ENCODE measurements at places on chromosomes 6 and 20. TPM values are rescaled to one million over a fixed set of nuclear protein-coding genes. Genes with fewer than 3 reads are reported as not detected.

- DNase-seq = no peak
Observed at GRCh38 chr6:101397199-101397598, 3.7 kb downstream of the GRIK2 start.

DNA sequence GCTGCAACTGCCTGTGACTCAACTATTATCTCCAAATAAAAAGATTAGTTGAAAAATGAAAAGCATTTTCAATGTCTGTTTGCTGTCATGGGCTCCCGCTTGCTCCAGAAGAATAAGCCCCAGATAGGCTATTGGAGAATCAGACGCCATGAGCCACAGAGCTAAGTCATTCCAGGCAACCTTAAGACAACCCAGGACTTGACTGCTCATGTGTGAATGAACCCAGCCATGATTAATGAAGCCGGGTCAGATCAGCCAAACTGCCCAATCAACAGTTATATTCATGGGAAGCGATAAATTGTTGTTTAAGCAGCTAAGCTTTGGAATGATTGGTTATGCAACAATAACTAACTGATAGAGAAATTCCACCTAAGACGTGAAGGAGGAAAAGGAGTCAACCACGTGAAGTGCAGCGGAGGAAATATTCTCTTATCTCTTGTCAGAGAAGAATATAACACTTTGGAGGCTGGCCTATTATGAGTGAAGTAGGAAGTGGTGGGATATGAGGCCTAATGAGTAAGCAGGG lies 64.2 kb downstream of the DOK5 start:
- no peak for DNase-seq

DNA sequence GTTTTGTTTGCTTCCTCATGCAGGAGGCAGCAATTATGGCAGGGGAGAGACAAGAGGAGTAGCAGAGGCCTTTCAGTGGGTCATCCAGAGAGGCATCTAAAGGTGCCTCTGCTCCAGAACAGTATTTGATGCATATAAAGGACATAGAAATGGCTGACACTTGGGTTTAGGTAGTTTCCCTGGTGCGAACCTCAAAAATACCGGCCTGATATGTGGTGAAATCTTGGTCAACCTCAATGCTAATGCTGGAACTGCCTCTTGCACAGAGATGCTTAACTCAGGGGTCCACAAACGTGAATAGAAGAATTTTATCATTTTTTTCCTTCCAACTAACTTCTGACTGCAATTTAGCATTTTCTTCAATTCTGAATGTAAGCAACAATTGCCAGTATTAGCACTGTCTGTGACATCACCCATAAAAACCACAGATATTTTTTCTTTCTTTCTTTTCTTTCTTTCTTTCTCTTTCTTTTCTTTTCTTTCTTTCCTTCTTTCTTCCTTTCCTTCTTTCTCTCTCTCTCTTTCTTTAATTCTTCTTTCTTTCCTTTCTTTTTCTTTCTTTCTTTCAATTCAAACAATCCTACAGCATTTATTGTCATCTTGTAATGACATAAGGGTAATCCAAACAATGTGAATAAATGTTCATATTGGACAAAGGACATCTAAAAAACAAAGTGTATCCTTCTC lies 180.0 kb upstream of the UST start:
- no peak for DNase-seq

DNA sequence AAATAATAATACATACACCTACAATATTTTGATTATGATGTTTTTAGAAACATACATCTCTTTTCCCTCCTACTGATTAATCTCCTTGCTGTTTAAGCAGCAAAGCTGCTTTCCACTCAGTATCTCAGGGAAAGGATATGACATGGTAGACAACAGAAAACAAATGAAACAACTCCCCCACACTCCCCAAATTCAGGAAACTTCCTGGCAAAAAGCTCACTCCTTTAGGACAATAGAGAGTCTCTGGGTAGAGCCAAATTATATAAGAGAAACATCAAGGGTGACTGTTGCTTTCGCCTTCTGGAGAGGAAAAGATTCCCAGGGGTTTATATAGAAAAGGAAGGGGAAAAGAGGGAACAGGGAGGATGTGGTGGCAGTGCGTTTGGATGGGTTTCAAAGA lies 48.7 kb upstream of the AHI1 start:
- no peak for DNase-seq

- no peak for DNase-seq
Observed at GRCh38 chr20:25685276-25686080, 11.2 kb downstream of the ZNF337 start.

DNA sequence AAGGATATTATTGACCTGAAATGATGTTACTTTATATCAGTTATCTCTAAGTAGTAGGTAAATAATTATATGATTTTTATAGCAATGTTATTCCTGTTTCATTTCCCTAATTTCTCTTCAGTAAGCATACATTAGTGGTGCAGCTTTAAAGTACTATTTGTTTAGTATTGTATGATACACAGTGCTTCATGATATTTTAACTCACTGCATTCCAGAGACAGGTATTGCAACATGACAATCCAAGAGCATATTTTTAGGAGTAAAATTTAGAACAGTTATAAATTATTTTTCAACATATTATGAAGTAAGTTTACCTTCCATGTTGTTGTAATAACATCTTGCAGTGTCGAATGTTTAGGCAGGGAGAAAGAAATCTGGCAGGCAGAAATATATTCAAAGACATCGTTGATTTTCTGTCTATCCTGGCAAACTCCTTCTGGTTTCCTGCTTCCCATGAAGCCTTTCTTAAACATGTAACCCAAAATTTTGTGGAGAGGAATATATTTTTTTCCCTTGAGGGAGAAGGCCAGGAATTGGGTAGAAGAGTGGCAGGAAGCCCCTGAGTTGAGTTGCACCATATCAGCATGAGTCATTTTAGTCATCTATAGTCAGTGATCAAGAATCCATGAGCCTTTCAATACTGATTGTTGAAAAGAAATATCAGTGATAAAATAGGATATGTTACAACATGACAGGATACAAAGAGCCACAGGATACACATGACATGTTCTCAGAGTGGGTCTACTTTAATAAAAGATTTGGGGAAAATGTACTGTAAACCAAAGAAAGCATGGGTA lies 29.0 kb upstream of the PTCHD4 start:
- no peak for DNase-seq

VWA7 gene
- total RNA-seq = under 0.01 TPM

SPDEF gene
- under 0.01 TPM for total RNA-seq

DNA sequence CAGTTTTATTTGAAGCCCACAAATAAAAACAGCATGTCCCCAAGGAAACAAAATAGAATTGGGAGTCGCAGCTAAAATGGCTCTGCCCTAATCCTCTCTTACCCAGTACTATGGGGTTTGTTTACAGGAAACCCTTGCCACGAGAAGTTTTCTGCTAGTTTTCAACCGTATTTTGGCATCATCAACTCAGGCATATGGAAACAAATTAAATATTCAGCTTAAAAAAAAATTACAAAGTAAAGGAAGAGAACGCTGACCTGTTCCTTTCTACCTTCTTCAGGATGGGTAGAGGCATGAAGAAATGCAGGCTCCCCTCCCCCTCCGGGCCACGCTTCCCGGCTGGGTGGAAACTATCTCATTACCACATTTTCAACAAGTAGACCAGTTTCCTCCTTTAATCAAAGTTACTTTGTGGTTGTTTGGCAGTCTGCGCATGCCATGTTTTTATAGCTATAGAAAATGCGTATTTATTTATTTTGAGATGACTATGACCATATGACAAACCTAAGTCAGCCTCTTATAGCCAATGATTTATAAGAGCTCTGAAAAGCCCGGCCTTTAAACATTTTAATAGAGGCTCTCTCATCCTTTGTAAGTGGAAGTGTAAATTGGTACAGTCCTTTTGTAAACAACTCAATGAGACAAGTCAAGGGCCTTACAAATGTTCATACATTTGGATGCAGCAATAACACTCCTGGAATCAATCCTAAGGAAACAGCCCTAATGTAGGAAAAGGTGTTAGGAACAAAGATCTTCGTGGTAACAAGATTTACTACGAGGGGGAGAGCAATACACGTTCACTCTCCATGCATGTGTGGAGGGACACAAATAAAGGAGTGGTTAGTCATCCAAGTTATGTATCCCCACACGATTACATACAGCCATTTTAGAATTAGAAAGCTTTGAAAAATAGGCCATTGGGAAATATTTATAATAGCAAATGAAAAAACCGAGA lies 16.1 kb upstream of the ZNF217 start:
- peak; percentile 77 for DNase-seq

GSTA1 gene
- 0.32 TPM for total RNA-seq

ADGB gene
- not detected for total RNA-seq

- peak; percentile 85 for DNase-seq
Observed at GRCh38 chr20:53579581-53580375, 13.9 kb downstream of the ZNF217 start.

APCDD1L gene
- 2.9 TPM for total RNA-seq

- DNase-seq = no peak
Observed at GRCh38 chr6:132082421-132082820, 131.2 kb upstream of the CCN2 start.

GRCh38 chr20:57622579-57623381 lies 2.6 kb upstream of the ZBP1 start:
- peak; percentile 19 for DNase-seq

HLA-DQA1 gene
- not detected for total RNA-seq

DNA sequence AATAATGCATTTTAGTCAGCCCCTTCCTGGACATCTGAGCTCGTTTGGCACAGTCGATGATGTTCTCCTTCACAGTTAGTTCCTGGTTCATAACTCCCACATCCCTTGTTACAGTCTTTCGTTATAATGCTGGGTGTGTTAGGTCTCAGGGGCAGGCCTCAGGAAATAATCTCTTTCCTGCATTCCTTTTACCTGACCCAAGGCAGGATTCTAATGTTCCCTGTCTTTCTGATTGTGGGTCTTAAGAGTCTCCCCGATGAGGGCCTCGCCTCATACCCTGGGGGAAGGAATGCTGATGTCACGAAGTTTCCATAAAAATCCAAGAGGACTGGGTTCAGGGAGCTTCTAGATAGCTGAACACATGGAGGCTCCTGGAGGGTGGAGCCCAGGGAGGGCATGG lies 104.0 kb upstream of the CARMIL1 start:
- DNase-seq = peak; percentile 64

DNA sequence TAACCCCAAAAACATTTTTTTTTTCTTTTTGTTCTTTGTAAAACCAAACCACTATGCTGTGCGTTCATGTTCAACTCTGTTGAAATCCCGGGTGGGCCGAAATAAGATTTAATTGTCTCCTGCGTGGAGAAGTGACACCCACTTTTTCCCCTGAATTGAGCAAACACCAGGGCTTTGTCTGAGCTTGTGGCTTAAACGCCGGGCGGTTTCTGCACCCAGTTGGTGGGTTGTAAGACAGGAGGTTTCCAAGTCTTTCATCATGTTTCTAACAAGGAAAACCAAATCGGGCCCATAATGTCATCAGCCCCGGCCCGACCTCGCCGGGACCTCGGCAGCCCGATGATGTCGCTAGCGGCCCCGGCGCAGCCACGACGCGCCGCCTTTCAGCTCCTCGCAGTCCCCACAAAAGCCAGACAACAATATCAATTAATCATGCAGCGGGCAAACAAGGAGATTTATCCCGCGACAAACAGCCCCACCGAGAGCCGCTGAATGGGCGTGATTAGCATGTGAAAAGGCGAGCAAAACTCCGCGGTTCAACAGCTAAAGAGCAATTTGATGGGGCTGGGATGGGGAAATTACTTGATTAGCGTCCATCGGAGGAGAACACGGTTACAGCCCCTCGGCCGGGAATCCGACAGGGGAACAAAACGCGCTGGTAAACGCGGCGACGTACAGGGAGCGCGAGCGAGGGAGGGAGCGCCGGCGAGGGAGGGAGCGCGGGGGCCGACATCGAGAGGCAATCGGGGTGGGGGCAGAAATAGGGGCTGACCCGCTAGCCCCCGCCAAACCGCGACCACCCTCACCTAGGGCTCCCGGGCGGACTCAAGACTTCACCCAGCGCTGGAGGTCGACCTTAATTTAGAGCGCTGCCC lies 5.3 kb downstream of the LINC00237 start:
- peak; percentile 27 for DNase-seq

DNA sequence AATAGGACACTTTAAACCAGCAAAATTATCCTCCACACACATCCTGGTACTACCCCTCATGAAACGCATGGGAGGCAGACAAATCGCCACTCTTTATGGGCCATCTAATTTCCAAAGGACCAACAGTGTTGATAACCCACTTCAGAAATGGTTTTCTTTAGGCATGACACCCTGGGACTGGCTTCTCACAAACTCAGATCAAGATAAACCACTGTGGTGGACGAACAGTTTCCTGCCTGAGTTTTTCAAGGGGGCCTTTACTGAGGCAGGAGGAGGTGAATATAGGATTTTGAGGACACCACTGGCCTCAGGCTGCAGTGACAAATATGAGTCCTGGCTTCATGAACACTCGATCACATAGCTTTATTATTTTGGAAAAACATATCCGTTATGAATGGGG lies 26.0 kb downstream of the TRAM2 start:
- DNase-seq = no peak

HLA-DPA1 gene
- 0.97 TPM for total RNA-seq

- peak; percentile 81 for DNase-seq
Observed at GRCh38 chr6:132365281-132365907, 35.9 kb downstream of the MOXD1 start.

MRAP2 gene
- total RNA-seq = not detected

- no peak for DNase-seq
Observed at GRCh38 chr6:88992741-88993552, 29.5 kb upstream of the RNGTT start.

GRCh38 chr20:25087186-25087929 lies 5.4 kb upstream of the VSX1 start:
- DNase-seq = no peak

DNA sequence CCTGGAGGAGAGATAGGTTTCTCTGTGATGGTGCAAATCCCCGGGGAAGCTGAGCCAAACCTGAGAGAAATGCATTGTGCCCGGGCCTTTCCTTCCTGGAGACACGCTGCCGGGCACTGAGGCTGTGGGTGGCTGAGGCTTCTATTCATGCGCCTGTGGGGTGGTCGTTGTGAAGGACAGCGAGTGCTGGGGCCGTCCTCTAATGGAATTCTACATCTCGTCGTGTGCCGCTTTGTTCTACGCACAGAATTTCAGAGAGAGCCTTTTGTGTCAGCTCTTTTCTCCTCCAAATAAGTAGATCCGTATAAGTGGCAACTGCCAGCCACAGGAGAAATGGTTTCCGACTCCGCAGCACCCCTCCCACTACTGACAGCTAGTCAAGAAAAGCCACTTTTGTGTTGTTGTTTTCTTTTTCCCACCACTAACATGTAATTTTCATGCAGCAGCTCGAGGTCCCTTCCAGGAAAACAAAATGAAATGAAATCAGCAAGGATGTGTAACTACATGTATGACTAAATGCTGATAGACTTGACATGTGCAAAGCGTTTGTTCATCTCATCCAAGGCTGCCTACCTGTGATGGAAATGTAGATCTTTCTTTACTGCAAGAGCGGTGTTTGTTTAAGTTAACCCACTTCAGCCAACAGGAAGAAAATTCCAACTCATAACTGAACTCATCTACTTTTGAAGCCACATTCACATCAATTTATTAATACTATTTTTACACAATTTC lies 26.4 kb upstream of the PXDC1 start:
- DNase-seq = no peak

ULBP2 gene
- total RNA-seq = 4.5 TPM

DACT2 gene
- not detected for total RNA-seq

- DNase-seq = peak; percentile 58
Observed at GRCh38 chr20:60210779-60211617, 252.8 kb downstream of the CDH26 start.

- DNase-seq = no peak
Observed at GRCh38 chr6:105029581-105029980, 72.7 kb downstream of the LIN28B start.

- DNase-seq = no peak
Observed at GRCh38 chr20:51271931-51272330, 249.0 kb upstream of the KCNG1 start.

GRCh38 chr20:60011512-60012507 lies 53.6 kb downstream of the CDH26 start:
- DNase-seq = no peak

- no peak for DNase-seq
Observed at GRCh38 chr6:130696806-130697205, 130.4 kb upstream of the SMLR1 start.

Data from fibroblast of villous mesenchyme (primary cell).